ENCODE measurements at places on chromosomes 6 and 20.
A peak's percentile ranks its signal among the peaks of the same experiment; 100 is the strongest.

GRCh38 chr20:45322952-45323383 lies 14.9 kb upstream of the MATN4 start:
- DNase-seq, result no peak

DNA sequence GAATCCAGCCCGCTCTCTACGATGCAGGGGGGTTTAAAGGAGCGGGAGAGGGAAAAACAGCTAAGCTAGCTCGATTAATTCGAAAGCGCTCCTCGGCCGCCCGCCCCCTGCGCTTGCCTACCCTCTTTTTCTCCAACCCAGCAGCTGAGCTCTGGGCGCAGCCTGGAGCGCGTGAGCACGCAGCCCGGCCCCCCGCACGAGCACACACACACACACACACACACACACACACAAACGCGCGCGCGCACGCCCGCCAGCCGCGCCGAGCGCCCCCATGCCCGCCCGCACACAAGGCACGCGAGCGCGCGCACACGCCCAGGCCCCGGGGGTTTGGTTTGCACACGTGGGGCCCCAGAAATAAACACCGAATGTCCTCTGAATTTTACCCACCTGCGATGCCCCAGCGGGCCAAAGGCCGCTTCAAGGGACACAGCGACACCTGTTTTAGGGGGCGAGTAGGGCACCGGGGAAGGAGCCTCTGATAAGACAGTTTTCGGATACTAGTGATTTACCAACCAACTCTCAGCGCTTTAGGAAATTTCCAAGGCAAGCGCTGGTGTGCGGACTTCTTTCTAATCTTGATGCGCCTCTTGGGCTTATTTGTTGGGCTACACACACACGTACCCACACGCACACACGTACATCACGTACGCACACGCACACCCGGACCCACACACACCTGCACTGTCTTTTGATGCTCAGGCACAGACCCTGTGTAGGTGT lies 802 bp upstream of the NRN1 start:
- DNase-seq, result no peak

- no peak for DNase-seq
Observed at GRCh38 chr20:36875702-36876472, at the start of gene TLDC2. Gene TLDC2, plus strand, starts transcription at chr20:36876138. Its CDS starts 37 bp downstream, at chr20:36876175.

- DNase-seq, result no peak
Observed at GRCh38 chr6:88366672-88367071, 200.5 kb upstream of the CNR1 start.

- DNase-seq, result no peak
Observed at GRCh38 chr20:31355981-31356380, 12.4 kb upstream of the DEFB118 start.

DNA sequence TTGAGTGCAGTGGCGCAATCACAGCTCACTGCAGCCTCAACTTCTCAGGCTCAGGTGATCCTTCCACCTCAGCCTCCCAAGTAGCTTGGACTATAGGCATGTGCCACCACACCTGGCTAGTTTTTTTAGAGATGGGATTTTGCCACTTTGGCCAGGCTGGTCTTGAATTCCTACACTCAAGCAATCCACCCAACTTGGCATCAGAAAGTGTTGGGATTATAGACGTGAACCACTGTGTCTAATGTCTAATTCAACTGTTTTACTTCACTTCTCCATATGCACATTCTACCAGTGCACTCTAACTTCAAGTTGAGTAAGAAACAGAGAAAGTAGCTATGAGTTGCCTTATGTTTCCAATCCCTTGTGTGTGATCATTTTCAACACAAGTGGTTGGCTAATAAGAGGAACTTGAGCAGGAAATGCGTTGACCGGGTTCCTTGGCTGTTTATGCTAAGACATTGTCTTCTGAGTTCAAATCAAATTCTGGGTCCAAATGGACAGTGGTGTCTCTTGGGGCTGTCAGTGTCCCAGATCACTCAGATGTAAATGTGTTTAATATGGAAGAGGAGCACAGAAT lies 23.9 kb downstream of the ZNF337 start:
- no peak for DNase-seq

DNA sequence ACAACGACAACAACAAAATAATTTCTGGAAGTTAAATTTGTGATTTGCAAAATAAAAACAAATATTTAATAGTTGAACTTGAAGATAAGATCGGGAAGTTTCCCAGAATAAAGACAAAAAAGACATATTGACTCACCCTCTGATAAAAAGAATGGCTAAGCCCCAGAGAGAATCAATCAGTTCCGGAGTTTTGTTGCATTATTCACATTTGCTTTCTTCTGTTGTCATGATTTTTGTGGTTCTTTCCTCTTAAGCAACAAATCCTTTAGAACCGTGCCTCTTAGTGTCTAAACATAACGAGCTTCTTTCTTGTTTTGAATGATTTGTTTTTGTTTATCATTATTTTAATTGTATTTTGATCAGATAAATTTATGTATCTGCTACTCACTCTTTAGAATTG lies 337.7 kb upstream of the PRND start:
- DNase-seq, result no peak

DNA sequence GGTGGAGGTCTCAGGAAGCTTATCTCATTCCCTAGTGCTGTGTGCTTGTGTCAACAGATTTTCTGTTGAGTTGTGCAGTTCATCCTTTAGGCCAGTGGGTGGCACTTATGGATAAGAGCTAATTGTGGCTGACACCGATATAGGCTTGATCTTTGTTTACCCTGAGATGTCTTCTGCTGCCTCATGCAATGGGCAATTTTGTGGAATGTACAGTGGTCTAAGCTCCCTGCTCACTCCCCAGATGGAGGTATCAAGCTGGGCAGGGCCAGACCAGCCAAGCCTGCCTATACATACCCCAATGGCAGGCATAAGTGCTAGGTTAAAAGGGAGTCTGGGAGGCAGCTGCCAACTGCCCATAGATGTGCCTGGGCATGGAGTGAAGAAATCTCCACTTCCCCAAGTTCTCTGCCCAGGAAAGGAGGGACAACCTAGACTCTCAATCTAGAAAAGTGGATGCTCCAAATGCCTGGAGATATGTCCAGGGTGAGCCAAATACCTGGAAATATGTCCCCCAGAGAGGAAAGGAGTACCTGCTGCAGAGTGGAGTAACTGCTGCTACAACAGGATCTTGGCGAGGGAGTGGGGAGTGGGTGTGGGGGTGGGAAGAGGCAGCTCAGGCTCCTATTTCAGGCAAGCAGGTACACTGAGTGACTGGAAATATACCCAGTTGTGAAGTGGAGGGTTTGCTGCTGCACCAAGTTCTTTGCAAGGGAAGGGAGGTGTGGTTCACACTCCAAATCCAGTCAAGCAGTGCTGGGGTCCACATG lies 53.2 kb upstream of the ARG1 start:
- DNase-seq, result peak; percentile 16

- no peak for DNase-seq
Observed at GRCh38 chr6:107534571-107535141, 44.7 kb downstream of the SOBP start.

DNA sequence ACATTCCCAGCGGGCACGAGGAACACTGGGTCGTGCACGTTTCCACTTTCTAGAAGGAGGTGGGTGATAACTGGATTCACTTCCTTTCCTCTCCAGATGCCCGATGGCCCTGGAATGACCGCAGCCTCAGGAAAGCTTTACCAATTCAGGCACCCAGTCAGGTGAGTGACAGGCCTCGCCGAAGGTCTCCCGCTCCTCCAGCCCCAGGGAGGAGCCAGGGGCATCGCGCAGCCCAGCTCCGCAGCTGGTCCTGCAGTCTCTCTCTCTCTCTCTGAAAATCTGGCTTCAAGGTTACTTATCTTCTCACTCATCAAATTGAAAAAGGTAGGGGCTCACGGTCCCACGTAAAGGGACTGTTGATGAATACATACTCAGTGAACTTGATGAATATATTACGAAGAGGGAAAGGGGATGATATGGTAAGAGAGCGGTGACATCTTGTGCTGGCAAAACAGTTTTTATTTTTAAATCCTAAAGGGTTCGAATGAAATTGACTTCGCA lies 891 bp downstream of the RIPPLY2 start:
- DNase-seq, result no peak

GRCh38 chr6:106509420-106510089 lies 119.7 kb downstream of the RTN4IP1 start:
- DNase-seq, result no peak

DNA sequence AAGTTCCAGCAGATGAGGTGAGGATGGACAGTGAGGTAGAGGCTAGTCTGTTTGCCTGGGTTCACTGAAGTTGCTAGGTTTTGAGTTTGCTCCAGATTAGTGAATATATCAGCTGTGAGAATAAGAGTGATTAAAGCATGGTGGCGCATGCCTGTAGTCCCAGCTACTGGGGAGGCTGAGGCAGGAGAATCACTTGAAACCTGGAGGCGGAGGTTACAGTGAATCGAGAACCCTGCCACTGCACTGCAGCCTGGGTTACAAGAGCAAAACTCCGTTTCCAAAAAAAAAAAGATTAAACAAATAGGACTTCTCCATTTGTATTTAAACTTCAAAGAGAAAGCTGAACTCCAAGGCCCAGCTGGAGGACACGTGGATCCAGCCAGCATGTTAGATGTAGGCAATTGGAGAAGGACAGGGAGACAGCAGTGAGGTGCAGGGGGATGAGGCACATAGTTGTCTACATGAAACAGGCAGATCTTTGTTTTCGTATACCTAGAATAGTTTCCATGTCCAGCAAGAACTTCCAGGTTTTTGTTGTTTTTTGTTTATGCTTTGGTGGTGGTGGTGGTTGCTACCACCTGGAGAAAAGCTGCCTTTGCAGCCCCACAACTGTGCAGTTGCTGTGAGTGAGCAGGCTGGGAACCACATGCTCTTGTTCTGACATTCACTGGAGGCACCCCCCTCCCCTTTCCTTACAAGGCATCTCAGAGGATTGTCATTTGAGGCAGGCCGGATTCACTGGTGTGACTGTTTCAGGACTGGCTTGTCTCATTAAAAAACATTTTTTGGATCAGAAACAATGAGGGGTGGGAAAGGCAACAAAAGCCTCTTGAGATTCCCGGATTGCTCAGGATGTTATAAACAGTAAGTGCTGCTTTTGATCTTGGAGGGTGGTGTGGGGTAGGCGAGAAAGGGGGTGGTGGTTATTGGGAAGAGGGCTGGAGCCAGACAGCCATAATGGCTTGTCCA lies 72.3 kb downstream of the JARID2 start:
- no peak for DNase-seq

DNA sequence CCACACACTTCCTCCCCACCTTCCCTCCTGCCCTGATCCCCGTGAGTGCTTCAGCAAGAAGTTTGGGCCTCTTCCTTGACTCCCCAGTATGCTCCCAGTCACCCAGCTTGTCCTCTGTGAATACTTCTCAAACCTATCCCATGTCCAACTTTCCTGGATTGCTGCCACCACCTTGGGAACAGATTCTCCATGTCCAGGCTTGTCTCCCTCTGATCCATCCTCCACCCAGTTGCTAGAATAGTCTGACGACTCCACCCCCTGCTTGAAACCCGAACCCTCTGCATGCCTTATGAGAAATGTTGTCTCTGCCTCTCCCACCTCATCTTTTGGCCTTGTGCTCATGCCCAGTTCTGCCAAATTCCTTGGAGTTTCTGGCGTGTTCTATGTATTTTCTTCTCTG lies 108.0 kb downstream of the PPP1R14C start:
- DNase-seq, result no peak

DNA sequence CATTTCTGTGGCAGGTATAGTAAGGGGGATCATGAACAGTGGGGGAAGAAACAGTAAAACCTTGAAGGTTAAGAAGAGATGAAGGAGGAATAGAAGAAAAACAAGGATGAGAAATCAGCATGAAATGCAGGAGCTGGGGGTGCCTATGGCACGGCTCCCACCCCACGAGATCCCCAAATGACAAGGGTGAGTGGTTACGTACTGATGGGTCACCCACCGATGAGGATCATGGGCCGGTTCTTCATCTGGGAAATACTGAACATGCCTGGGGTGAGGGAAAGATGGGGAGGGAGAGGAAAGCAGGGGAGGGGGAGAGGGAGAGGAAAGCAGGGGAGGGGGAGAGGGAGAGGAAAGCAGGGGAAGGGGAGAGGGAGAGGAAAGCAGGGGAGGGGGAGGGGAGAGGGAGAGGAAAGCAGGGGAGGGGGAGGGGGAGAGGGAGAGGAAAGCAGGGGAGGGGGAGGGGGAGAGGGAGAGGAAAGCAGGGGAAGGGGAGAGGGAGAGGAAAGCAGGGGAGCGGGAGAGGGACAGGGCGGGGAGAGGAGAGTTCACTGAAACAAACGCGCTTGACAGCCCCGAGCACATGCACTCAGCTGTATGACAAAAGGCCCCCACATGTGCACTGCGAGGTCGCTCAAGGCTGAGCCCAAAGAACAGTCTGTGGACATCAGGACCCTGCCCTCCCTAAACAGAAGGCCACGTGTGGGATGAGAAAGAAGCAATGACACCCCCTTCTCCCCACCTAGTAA lies 25.3 kb downstream of the MOCS1 start:
- DNase-seq, result no peak

GRCh38 chr6:10722570-10722819 lies 375 bp upstream of the TMEM14C start:
- DNase-seq, result no peak

DNA sequence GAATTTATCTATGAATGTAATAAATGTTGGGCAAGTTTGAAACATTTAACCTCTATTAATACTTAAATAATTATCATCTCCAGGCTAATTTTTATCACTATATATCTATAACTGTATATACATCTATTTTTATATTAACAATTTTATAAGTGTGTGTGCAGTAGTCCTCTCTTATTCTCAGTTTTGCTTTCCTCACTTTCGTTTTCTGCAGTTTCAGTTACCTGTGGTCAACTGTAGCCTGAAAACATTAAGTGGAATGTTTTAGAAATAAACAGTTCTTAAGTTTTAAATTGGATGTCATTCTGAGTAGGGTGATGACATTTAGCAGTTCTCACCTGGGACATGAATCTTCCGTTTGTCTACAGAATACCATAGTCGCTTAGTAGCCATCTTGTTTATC lies 379.4 kb upstream of the MAN1A1 start:
- no peak for DNase-seq

DNA sequence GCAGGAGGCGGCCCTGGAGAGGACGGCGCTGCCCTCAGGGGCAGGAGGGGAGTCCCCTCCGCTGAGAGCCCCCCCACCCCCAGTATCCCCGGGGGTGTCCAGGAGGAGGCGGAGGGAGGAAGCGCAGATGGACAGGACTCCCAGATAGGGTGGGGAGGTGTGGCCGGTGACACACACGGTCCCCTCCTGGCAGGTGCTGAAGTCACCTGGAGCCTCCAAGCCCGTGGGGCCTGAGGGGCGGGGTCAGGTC lies 1.4 kb downstream of the STMN3 start:
- no peak for DNase-seq

GRCh38 chr6:84411060-84411629 lies 183.7 kb upstream of the CEP162 start:
- DNase-seq, result no peak

- DNase-seq, result no peak
Observed at GRCh38 chr20:9514072-9514460, 324 bp upstream of the LAMP5 start.

GRCh38 chr6:127263481-127263880 lies 3.2 kb upstream of the RNF146 start:
- DNase-seq, result no peak

GRCh38 chr6:148138573-148138972 lies 204.1 kb upstream of the SASH1 start:
- DNase-seq, result no peak

DNA sequence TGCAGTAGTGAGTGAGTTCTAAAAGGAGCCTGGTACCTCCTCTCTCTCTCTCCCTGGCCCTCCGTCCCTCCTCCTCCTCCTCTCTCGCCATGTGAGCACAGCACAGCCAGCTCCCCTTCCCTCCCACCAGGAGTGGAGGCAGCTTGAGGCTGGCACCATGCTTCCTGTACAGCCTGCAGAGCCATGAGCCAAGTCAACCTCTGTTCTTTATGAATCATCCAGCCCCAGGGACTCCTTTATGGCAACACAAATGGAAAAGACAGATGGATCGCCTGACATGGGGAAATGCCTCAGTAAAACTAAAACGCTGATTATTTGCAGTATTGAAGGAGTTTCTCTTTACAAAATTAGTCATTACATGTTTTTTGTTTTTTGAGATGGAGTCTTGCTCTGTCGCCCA lies 233.7 kb upstream of the ARID1B start:
- DNase-seq, result no peak
